ENCODE measurements at places on chromosomes 5 and 9.

GRCh38 chr9:35920051-35920620, 10.8 kb downstream of the SPAAR start:
- DNase-seq = no peak

DNA sequence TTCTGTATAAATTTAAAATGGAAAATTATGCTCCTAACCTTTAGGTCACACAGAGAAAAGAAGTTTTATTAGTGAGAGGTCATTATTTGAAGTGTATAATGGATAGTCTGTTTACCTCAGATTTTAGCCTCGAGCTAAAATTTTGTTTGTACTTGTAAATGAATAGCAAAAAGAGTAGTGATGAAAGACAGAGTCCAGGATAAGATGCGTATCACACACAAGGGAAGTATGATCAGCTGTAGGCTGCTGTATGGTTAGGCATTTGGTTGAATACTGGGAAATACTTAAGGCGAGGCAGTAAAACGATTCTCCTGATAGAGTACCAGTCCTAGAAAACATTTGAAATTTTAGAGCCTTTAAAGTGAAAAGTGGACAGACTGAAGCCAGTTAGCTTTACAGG, 92.7 kb downstream of the FBXL7 start:
- DNase-seq = no peak

- no peak for DNase-seq
Observed at GRCh38 chr5:160269017-160269416, 39.7 kb downstream of the FABP6 start.

GRCh38 chr5:115396688-115397087, 100.2 kb upstream of the CCDC112 start:
- DNase-seq = no peak

DNA sequence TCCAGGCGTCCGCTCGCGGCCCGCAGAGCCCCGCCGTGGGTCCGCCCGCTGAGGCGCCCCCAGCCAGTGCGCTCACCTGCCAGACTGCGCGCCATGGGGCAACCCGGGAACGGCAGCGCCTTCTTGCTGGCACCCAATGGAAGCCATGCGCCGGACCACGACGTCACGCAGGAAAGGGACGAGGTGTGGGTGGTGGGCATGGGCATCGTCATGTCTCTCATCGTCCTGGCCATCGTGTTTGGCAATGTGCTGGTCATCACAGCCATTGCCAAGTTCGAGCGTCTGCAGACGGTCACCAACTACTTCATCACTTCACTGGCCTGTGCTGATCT, 294 bp downstream of the ADRB2 start:
- no peak for DNase-seq

DNA sequence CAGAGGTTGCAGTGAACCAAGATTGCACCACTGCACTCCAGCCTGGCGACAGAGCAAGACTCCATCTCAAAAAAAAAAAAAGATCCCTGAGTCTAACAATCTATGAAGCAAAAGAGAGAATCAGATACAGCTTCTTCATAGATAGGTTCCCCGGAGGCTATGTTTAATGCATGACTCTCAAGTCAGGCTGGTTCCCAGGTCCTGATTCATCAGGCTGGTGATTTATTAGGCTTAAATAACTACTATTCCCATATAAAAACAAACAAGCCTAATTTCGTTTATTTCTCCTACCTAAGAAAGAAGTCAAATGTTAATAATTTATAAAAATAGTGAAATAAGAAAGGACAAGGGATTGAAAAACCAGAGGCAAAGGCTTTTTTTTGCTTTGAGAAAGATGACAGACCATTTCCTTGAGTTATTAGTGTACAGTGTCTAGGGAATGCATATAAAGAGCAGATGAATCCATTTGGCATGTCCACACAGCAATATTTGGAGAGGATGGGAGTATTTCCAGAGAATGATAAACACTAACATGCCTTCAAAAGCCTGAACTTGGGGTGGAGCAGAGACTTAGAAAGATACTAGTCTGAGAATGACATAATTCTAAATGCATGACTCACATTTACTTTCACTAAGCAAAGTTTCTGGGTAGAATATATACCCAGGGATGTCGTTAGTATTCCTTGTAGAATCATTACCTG, 115.3 kb downstream of the NREP start:
- DNase-seq = no peak

DNA sequence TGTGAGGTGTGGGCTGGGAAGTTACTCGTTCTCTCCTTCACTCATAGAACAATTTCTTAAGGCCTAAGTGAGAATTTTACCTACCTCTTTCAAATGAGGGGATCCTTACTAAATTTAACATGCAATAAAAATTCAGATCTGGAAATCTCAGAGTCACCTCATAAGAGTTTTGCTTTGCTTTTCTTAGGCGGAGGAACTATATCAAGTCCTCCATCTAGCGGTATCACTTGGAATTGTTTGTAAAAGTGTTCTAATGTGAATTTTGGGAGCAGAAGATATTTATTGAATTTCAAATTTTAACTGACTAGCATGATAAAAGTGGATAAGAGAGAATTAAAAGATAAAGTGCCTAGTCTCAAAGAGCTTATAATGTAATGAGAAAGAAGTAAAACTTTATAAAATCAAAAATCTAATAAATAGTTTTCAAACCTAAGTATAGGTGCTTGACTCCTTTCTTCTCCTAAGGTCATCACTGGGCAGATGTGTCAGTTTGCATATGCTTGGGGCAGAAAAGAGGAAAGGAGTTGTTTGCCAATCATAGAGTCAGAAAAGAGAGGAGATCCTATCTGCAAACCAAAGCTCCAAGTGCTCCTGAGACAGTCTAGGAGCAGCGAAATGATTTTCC, 145.7 kb upstream of the DAB2 start:
- no peak for DNase-seq

- DNase-seq = peak; percentile 84
Observed at GRCh38 chr9:108885643-108886348, 23.7 kb downstream of the ACTL7A start.

- no peak for DNase-seq
Observed at GRCh38 chr5:26009742-26010141, 1028.6 kb downstream of the CDH9 start.

DNA sequence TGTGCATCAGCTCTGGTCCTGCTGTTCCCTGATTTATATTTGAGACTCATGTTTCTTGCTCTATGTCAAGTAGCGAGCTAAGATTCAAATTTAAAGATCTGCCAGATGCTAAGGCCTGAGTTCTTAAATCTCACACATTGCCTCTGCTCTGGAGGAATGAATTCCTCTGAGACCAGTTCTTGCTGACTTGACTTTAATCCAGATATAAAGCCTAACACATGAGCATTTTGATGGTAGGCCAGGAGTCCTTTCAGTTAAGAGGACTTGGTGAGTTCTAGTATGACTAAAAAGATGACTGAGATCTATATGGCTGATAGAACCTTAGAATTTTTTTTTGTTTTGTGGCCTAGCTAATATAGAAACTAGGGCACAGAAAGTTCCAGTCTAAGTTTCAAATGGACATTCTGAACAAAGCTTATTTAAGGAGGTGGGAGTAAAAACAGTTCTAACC, 1.3 kb upstream of the INIP start:
- no peak for DNase-seq

DNA sequence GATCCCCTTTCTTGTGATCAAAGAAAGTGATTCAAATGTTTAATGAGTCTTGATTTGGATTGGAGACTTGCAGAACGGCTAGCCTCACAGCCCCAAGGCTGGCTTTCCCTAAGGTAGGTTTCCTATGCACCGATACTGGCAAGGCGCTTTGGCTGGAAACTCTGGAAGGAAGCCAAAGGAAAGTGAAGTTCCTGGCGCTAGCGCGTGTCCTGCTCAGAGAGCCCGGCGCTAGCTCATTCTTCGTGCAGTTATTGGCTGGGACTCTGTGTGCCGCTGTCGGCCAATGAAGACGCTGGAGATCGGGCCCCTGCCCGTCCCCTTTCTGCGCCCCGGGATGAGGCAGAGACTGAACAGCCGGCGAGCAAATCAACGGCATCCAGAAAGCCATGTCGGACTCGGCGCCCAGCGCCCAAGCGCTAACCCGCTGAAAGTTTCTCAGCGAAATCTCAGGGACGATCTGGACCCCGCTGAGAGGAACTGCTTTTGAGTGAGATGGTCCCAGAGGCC, at the start of gene PCDHGC3:
Gene PCDHGC3, plus strand, starts transcription at position 342 of the 507 bp plus-strand sequence. Its CDS starts 151 bp downstream, at position 493.
- DNase-seq = peak; percentile 69

DNA sequence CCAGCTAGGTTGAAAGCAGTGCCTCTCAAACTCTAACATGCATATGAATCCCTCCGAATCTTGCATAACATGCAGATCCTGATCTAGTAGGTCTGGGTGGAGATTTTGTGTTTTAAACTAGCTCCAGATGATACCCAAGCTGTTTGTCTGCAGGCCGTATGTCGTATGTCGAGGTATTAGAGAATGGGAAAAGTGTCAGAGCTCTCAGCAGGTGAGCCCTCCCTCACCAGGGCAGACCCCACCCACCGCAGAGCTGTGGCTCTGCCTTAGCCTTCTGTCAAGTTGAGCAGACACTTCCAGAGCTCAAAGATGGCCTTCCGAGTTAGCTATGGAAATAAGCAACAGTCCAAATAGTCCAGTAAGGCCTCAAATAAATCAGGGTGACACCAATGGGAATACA, 83.2 kb upstream of the MAP3K1 start:
- DNase-seq = no peak

- no peak for DNase-seq
Observed at GRCh38 chr5:157549283-157549629, 26.3 kb downstream of the ADAM19 start.

DNA sequence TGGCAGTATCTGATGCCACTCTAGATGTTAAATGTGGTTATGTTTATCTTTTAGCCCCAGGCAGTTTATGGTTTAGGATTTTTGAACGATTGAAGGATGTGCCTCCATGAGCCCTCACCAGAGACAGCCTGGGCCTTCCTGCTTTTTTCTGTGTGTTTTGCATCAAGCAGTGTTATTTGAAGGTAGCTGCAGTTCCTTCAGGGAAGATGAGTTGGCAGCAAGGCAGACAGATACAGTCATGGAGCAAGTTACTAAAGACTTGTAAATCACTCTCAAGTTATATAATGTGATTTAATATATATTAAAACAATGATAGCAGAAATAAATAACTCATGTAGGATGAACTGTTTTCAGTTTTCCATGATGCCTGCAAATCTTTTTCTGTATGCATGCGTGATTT, 204.9 kb downstream of the CD180 start:
- no peak for DNase-seq

- DNase-seq = no peak
Observed at GRCh38 chr5:24480952-24481351, 163.8 kb downstream of the CDH10 start.

DNA sequence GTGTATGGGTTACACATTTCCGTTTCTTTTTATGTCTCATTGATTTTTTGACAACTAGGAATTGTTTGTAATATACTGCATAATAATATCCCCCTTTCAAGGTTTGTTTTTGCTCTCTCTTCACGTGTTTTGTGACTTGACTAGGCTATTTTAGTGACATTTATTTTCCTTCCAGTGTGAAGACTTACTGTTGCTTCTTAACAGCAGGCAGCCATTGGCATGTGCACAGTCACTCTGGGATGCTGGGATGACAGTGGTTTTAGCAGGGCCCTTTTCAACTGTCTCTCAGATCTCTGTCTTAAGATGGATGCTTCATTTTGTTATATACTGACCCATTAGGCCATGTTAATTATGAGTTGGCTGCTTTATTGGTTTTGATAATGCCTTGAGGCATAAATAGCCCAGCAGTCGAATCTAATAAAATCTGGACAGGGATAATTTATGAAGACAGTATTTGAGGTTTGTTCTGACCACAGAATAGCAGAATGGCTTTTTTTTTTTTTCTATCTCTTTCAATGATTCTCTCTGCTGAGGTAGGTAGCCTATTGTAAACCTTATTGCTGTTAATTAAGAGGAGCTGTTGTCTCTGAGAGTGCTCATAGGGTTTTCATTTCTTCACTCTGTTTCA, 536.0 kb downstream of the GABRG2 start:
- no peak for DNase-seq

DNA sequence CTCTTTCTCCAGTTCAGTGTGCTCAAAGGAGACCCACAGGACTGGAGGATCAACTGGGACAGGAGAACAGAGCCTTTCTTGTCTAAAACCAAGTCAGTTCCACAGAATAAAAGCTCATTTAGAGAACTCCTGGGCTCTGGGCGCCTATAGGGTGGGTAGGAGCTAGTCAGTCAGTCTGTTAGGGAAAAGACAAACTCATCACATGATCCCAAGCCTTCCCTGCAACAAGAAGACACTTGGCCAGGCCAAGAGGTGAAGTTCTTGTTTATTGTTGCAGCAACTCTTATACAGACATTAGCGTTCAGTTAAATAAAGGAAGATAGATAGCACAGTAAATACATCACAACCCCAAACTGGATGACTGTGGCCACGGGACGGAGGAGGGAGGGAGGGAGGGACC, 102.3 kb downstream of the ENTREP1 start:
- DNase-seq = no peak

DNA sequence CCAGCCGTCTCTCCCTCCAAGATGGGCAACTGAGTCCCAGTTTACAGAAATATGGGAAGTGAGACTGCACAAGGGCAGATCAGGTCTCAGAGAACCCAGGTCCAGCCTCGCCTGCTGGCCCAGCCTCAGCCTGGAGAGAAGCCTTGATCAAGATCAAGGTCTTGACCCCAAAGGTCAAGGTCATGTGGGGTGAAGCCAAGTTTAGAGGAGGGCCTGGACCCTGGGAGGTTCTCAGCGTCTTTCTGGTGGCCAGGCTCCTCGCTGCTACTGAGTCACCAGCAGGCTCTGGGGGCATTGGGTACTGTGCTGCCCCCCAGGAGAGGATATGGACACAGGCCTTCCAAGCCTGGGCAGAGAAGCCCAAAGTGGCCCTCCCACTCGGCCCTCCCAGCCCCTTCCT, 8.8 kb downstream of the IPPK start:
- DNase-seq = no peak

DNA sequence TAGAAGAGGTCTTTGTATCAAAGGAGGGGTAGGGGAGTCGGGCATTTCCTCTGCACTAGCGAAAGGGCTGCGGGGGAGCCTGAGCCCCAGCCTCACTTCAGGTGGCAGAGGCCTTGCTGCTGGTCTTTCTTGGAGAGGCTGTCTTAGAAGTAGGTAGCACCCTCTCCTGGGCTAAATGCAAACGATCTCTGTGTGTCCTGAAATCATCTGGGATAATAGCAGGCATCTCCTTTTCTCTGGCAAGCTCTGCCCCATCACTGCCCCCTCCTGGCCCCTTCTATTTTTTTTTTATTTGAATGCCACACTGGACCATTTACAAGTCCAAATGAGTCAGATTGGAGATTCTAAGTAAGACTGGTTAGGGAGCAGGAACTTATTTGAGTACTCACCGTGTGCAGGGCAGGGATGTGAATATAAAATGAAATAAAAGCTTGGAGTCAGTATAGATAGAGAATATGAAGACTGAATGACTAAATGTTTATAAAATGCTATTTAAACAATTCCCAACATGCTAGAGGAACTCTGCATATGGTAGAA, 137.1 kb downstream of the FGF1 start:
- DNase-seq = peak; percentile 47

DNA sequence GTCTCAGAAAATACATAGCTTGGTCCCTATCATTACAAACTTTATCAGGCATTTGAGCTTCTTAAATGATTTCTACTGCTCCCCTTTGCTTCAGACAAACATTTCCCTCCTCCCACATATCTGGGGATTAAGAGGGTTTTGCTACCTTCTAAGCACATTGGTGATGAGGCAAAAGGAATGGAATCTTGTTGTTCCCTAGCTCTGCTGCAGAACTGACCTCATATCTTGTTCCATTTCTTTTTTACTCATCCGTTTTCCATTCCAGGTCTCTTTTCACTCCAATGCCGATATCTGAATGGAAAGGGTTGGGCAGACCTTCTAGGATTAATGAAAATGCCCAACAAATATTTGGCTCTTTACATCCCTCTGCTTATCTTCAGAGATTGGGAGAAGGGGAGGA, 444.6 kb downstream of the ZNF608 start:
- no peak for DNase-seq
